ENCODE measurements at places on chromosomes 12 and 14.

DNA sequence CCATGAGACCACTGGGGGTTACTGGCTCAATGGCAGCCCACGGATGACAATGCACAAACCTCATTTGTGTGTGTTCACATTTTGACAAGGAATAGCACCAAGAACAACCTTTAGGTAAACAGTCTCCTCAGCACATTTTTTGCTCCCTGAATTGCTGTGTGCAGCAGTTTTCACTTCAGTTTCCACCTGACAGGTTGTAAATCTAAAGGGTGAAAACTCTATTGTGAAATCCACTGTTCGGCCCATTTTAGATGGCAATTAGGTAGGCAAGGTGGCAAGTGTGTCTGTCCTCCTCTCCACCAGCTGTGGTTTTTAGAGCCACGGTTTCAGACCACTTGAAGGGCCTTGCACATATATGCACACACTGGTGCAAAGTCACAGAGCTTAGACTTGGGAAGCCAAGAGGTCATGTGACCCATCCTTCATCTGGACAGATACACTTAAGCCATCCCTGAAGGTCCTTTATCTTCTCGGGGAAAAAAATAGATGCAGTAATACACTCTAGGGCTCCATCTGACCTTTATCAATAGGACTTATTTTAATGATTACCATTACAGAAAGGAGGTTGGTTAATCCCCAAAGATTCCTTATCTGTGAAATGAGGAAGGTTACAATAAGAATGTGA, 23.2 kb downstream of the HAL start:
- no peak for DNase-seq

DNA sequence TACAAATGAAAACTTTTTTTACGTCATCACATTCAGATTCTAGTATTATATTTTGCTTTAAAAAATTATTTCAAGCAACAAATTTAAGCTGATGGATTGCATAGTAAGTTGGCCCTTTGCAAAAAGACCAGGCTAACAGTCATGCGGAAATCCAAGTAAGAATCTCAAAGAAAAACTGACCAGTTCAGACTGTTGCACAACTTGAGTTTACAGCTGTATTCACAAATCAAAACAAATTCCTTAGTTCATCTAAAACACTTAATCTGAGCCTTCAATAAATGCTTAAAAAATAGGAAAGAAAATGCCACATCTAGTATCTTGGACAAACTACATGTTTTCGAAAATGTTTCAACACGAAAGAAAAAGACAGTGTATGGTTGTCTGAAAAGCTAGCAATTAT, 847 bp downstream of the CCDC59 start:
- DNase-seq: no peak

- DNase-seq: no peak
Observed at GRCh38 chr12:101021911-101022388, 188.1 kb downstream of the SLC5A8 start.

DNA sequence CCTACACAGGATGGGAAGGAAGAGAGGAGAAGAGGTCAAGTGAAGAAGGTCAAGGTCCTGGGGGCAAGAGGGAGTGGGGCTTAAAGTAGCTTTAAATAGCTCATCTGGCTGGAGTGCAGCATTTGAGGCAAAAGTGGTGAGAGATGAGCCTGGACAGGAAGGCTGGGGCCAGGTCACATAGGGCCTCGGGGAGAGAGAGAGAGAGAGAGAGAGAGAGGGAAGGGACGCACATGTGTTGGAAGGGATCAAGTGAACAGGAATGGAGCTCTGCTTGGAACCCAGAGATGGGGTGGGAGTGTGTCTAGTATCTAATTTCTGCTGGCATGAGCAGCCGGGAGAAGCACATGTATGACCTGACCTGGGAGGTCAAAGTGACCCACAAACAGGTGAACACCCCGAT, 407.5 kb downstream of the MED13L start:
- DNase-seq: no peak

DNA sequence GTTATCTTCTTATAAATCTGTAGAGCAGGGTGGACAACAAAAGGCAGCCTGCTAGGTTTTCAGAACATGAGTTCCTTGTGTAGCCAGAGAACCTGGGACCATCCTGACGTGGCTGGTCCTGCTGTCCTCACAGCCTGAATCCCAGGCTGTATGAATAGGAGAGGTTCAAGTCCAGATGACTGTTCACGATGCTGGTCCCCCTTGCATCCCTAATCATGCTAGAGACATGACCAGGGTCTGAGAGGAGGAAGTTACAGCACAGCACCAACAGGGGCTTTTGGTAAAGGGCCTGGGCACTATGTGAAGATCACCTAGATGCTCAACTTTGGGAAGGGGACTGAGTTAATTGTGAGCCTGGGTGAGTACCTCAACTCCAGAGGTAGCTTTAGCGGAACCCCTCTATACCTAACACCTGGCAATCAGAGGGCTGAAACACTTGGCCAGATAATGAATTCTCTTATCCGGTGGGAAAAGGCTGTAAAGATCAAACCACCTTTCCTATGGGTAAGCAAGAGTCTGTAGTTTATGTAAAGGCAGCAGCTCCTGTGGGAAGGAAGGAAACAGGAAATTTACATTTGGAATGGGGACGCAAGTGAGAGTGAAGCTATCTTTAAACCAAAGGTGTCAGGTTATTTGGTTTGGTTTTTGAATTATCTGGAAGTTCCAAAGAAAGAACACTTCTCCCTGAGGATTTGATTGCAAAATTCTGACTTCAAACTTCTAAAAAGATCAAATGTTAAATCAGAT, 112.8 kb downstream of the DAD1 start:
- no peak for DNase-seq

- DNase-seq: no peak
Observed at GRCh38 chr14:92692822-92693226, 55.6 kb downstream of the LGMN start.

DNA sequence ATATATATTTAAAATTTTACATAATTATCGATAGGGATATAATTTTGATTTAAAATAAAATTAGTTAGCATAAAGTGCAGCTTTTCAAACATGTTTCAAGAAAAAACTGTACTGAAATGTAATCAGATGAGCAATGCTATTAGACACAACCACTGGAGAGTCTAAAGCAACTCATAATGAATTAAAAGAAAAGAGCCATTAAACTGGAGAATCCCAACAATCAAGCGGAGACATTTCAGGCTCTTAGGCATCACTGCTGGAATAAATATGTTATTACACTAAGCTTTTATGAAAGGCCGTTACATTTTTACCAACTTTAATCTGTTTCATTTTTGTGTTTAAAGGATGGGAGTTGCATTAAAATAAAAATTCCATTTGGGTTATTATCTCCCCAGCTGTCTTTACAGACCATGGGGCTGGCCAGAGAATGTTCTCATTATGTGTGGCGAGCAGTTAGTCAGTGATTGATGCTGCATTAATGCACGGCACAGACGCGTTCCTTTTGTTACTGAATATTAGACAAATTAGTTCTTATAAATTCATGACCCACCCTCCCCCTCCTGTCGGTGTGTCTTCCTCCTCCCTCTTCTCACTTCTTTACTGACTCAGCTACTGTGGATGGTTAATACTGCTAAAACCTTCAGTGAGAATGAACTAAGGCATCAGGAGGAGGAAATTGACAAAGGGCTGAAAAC, 156.8 kb downstream of the PDZRN4 start:
- DNase-seq: no peak

GRCh38 chr12:67721248-67721647, 72.7 kb downstream of the DYRK2 start:
- no peak for DNase-seq

DNA sequence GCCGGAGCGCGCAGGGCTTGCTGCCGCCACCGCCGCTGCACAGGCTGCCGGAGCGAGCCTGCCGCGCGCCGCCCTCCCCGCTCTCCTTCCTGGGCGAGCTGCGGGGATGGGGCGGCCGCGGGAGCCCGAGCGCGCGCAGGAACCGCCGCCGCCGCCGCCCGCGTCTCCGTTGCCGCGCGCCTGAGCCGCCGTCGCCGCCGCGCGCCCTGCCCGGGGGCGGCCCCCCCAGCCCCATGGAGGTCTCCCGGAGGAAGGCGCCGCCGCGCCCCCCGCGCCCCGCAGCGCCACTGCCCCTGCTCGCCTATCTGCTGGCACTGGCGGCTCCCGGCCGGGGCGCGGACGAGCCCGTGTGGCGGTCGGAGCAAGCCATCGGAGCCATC, 352 bp downstream of the PLXNC1 start:
- no peak for DNase-seq

GRCh38 chr12:66885115-66885875, 206.4 kb upstream of the GRIP1 start:
- DNase-seq: no peak

DNA sequence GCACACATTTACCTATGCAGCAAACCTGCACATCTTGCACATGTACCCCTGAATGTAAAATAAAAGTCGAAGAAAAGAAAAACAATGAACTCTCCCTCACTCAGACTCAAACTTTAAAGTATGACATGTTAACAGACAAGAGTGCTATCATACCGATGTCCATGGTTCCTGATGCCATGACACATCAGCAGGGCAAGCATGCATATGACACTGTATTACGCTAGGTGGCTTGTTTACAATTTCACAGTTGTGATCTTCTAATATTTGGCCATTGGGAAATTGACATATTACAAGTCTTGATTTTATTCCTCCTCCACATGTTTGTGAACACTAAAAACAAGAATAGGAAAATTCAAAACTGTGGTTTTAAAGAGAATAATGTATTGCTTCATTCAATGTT, 126.6 kb downstream of the ADAMTS20 start:
- no peak for DNase-seq

- no peak for DNase-seq
Observed at GRCh38 chr12:45907955-45908354, 82.4 kb downstream of the SCAF11 start.

- DNase-seq: no peak
Observed at GRCh38 chr12:105262461-105263184, 26.6 kb upstream of the APPL2 start.

- no peak for DNase-seq
Observed at GRCh38 chr12:91361864-91362263, 179.2 kb upstream of the DCN start.

GRCh38 chr12:26128168-26128567, 3.3 kb upstream of the BHLHE41 start:
- DNase-seq: no peak

DNA sequence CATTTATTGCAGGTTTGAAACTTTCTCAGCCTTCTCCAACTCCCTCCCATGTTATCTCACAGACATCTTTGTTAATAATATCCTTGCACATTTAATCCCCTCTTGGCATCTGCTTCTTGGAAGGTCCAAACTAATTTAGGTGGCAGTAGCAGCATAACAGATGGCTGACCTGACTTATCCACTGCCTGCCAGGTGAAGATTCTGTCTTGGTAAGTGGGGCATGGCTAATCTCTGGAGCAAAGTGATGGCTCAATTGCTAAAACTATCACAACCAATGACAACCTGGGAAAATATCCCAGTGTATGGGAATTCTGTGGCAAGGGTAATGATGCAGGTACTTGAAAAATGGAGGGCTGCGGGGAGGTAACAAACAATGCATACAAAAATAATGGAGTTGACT, 58.2 kb upstream of the ALG10B start:
- no peak for DNase-seq

DNA sequence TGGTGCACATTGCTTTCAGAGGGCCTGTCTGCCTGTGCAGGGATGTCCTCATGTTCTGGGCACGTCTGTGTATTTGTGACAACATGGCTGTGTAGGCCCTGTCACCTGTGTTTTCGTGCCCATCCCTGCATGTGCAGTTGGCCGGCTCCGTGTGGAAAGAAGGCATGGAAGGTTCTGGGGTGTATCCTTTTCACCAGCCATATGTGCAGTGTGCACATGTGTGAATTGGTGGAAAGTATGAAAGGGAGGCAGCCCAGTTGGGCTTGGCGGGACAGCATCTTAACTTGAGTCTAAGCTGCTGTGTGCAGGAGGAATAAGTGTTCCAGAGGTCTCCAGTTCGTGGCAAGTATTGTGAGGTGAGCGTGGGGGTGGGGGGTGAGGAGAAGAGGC, 669 bp downstream of the TSPAN11 start:
- no peak for DNase-seq

DNA sequence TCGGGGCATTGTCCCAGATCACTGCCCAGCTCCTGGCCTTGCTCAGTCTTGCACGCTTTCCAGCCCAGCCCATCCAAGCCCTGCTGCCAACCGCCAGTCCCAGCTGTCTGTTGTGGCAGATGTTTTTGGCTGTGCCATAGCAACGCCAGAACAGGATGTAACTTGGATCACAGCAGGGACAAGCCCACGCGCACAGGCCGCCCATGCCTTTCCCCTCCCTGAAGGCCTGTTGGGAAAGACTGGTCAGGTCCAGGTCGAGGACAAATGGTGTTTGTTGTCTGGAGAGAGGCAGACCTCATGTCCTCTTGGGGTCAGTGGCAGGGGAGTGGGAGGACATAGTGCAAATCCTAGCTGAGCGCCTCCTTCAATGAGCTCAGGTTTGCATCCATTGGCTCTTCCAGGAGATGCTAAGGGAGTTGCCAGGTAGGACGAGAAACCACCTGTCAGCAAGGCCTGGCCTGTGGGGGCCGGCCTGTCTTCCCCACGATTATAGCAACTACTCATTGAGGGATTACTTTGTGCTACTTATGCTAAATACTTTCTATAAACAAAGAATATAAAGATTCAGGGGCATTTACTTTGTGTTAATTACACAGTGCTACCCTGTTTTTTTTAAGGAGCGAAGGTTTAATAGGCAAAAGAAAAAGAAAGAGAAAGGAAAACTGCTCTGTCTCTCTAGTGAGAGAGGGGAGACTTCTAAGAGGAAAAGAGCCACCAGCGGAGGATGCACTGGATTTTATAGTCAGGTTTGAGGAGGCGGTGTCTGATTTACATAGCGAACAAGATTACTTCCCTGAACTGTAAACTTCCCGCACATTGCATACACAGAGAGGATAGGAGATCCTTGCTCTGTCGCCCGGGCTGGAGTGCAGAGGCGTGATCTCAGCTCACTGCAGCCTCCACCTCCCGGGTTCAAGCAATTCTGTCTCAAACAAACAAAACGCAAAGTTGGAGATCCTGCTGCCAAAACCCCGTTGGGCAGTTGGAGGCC, 42.8 kb upstream of the CORO1C start:
- no peak for DNase-seq

- no peak for DNase-seq
Observed at GRCh38 chr12:12502815-12503151, 59.9 kb downstream of the DUSP16 start.

- peak; percentile 53 for DNase-seq
Observed at GRCh38 chr14:63727736-63728728, at the start of gene SGPP1. TSS of gene SGPP1 (minus strand) at chr14:63728065. CDS start at chr14:63727944, 121 bp downstream.
